ENCODE measurements at places on chromosomes 6 and 20.
A peak's percentile ranks its signal among the peaks of the same experiment; 100 is the strongest.

DNA sequence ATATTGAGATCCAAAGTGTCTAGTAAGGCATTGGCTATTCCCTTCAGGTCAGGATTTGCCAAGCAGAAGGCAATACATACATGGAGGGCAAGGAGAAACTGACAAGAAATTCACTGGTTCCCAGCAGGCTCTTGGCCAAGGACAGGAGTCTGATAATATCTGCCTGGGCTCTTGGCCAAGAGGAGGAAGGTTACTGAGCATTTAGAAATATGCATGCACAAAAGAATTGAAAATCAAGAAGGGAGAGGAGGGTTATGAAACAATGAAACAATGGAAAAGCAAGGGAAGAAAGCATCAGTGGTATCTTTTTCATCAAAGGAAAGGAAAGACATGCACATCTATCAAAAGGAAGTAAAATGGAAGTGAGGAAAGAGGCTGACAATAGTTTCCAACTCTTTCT, 42.4 kb downstream of the ARHGAP18 start:
- DNase-seq: peak; percentile 80

DNA sequence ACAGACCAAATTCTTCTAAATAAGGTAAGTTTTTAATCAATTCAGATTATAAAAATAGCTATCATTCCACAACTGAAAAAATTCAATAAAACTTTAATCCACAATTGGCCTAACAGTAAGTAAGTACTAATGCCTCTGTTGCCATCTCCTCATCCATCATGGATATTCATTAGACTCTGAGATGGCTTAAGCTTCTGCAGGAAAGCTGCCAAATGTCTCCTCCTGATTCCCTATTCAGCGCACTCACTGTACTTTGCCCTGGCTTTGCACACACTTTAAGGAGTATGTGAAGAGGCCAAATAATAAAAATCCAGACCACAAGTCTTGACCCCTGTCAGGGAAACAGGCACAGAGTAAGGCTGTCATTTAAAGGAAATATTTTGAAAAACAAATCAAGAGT, 23.6 kb downstream of the PGM3 start:
- DNase-seq: no peak

- DNase-seq: no peak
Measured at GRCh38 chr6:36929152-36929551, 25.4 kb upstream of the PI16 start.

DNA sequence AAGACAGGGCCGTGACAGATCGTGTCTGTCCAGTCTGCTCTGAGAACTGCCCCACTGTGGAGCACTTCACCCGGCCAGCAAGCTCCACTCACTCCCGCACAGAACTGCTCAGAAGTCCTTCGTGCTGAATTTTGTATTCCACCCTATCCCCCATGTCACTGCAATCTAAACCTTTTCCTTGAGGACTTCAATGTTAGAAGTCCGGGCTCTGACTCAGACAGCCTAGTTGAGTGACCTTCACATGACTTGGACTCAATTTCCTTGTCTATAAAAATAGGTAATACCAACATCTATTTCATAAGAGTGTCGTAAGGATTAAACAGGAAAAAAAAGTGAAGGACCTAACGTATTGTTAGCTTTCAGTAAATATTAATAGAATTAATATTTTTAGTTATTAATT, 161.6 kb downstream of the QRSL1 start:
- no peak for DNase-seq

DNA sequence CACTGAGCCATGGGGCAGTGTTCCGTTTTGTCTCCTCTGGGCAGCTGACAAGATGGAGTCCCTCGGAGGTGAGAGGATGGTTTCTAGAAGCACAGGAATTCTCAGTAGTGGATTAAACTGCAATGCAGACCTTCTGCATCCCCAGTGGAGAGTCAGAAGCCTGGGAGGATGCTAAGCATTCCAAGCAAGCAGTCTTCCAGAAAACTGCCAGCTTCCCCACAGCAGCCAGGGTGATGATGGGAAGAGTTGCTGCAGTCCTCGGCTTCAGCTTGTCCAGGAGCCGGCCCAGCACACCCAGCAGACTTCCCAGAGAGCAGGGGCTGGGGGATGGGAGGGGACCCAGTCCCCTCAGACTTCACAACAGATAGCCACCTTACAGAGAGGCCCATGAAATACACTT, 163.6 kb downstream of the LY86 start:
- no peak for DNase-seq

- DNase-seq: no peak
Measured at GRCh38 chr6:10759884-10760329, 12.3 kb downstream of the TMEM14B start.

DNA sequence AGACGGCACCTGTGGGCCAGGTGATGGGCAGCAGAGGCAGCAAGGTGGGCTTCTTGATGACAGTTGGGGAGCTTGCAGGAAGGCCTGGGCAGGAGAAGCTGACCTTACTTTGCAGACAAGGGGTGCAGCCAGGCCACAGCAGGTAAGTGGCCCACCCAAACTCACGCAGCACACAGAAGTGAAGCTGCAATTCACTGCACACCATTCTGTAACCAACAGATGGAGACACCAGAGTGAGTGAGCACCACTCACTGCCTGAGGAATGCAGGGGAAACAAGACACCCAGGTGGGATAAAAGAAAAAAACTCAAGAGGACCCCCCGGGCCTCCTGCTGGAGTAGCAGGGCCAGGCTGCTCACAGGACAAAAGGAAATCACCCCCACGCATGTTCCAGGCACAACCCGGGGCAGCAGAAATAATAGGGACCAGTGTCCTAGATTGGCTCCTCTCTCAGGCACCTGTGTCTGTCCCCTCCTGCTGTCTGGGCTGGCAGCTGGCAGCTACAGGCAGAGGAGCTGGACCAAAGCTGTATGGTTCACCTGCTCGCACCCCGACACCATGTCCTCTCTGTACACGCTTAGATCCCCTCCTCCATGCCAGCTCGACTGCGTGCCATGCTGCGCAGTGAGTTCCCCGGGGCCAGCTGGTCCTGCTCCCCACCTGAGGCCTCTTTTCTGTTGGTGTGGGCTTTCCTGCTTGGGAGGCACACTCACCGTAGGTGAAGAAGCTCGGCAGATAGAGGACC, 4.9 kb downstream of the MTCH1 start:
- no peak for DNase-seq

GRCh38 chr6:68635706-68636513, 828 bp downstream of the ADGRB3 start:
- DNase-seq: no peak

DNA sequence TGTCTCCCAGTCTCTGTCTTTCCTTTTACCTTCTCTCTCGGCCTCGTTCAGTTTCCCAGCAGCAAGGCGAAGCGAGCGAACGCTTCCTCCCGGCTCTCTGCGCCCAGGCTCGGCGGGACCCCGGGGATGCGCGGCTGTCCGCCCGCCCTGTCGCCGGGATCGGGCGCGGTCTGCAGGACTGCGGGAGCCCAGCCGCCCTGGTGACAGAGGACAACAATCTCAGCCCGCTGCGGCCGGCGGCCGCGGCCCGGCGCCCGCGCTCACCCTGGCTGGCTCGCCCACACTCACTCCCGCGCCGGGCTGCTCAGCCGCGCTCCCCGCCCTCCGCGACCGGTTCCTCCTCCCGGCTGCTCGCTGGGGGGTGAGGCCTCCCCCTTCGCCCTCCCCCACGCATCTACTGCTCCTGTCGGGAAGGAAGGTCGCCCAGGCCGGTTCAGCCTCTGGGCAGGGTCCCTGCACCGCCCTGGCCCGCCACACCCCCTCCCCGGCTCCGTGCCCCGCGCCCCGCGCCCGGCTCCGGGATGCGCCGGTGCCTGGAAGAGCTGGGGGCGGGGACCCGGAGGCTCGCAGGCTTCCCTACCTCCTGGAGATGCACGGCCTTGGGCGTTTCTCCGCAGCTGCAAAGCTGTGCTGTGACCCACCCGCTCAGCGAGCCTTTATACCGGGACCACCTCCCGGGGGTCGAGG, 410 bp downstream of the SYNE1 start:
- DNase-seq: peak; percentile 26

DNA sequence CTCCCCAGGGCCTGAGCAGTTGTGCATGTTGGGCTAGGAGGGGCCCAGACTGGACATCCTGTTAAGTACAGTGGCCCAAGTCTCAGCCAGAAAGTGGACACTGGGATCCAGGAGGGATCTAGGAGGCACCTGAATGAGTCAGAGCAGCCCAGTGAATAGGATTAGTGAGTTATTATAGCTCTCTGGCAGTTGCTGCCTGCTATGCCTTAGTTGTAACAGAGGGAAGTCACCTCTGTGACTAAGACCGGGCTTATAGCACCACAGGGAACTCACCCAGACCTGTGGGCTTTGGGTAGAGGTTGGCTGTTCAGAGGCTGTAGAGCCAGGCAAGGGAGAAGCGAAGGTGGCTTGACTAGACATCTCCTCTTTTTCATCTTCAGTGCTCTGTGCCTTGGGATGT, 39.0 kb upstream of the AAR2 start:
- DNase-seq: no peak

- peak; percentile 21 for DNase-seq
Measured at GRCh38 chr6:109521080-109521479, 38.1 kb upstream of the ZBTB24 start.

DNA sequence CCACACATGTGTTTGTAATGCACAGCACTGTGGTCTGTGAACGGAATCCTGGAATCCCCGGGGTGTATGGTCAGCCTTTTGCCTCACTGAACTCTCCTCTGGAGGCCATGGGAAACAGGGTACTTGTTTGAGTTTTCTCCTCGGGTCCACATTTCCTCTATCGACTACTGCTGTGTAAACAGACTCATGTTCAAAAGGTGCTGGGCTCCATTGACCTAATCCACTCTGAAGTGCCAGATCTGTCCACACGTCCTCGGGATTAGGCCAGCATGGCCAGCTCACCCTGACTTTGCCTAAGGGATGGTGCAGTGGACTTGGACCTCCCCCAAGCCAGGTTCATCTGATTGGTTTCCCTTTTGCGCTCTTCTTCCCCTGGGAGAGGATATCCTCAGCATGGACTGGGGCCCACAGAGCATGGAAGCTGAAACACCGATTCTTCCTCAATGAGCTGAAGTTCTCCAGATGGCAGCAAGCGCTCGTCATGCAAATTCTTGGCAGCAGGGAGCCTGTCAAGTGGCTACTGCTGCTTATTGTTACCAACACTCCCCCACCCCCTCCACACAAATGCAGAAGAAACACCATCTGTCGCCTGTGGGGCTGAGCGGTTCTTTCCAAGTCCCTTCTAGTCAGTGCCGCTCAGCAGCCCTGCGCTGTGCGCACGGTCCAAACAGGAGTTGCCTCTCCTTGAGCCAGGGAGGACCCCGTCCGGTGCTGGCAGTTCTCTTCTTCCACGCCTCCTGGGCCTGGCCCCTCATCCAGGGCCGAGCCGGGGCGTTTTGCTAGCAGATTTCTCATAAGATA, 292.6 kb upstream of the MARCKS start:
- peak; percentile 22 for DNase-seq

- DNase-seq: peak; percentile 49
Measured at GRCh38 chr20:36491901-36492617, 49.3 kb upstream of the MYL9 start.

DNA sequence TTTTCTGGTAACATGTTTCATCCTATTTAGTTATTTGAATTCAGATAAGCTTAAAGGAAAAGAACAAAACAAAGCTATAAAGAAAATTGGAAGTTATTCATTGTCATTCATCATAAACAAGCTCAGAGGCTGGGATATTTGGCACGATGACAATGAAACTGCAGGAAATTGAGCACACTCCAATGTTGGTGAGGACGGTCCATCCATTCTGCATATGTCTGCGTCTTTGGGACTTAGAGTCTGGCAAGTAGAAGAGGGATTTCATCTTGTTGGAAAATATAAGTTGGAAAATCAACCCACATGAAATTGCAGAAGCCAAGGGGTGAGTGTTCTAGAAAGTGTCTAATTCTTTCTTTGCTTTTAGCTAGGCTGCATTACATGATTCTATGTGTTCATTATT, 78.4 kb downstream of the HDGFL1 start:
- DNase-seq: no peak

DNA sequence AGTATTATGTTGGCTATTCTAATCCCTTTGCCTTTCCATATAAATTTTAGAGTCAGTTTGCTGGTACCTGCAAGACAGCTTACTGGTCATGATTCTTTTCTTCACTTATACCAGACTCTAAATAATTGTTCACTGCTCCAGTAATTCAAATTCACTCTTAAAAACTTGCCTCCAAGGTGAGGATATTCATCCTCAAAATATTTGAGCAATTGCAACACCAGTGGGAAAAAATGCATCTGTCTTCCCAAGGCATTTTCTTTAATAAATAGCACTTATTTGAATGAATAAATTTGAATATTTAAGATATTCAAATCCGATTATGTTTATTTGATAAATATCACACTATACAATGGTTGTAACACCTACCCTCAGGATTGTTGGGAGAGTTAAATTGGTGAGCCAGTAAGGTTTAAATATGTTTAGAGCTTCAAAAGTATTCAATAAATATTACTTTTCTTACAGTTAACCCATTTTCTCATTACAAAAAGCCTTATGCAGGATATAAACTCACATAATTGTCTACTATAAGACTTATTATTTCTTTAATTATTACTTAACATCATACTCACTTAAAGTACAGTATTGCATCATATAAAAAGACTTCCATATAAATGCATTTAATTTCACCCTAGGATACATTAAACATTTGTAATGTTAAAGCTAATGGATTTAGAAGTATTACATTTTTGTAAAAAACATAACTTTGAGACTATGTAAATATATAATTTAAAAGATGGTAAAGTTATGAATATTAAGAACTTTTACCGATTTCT, 285.6 kb downstream of the SAMD5 start:
- no peak for DNase-seq

DNA sequence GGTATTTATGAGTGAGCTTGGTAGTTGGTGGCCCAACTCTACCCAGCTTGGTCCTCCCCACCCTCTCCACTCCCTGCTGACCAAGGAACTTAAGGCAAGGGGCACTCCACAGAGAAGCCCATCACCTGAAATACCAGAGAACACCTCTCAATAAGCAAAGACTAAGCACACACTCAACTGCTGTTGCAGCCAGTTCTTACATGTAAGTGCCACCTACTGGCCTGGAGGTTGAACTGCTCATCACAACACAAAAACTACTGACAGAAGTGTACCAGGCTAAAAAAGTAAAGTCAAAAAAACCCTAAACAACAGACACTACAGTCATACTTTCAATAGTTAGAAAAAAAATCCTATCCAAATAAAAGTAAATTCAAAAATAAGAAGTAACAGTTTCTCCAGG, 146.2 kb downstream of the FAM83B start:
- peak; percentile 31 for DNase-seq

DNA sequence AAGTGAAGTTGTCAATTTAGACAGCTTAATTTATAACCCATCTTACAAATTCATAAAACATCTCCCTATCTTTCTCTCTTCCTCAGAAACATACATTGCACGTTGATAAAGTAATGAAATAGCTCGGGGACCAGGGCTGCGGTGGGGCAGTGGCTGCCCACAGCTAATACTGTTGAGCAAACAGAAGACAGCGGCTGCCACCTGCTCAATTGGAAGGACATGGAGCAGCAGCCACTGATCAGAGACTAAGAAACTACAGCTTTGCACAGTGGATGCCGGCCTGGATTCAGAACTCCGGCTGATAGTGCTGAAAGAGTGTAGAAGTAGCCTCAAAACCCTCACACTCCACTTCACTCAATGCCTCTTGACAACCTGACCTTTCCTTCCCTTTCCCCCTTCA, 157.9 kb upstream of the PDE10A start:
- DNase-seq: no peak

- DNase-seq: no peak
Measured at GRCh38 chr6:72420409-72420808, 201.5 kb upstream of the KCNQ5 start.

GRCh38 chr6:75563032-75563431, 38.6 kb upstream of the SENP6 start:
- DNase-seq: peak; percentile 63

All from hematopoietic multipotent progenitor cell treated with erythropoietin and hydrocortisone succinate and interleukin-3 and kit ligand, for 6 days (in vitro differentiated cells).